NCI-H1092 (cell line): ENCODE measurements at places on chromosomes 3 and 15.

DNA sequence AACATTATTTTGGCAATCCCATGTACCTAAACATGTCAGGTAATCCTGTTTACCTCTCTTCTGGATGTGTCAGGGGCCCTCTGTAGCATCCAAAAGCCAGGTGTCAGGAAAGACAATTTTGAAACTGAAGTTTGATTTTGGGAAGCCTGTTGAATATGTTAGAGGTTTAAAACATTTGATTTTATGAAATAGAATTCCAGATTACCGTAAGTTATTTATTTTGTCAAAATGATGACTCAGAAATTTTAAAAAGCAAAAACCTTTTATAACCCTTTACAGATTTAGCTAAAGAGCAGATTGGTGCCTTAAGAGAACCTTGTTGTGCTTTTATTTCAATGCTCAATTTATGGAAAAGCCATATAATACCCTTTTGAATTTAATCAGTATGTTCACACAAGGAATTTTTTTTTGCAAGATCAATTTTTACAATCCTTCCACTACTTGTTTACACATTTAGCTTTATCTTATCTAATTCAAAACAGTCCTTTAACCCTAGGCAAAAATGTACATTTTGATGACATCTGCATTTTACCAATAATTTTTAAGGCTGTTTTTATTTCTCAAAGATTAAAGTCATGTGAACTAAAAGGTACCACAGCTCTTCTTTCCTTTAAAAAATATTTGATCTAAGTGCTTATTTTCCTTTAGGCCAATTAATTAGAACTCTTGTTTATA is 10.0 kb downstream of the KIF15 start:
- no peak for DNase-seq

DNA sequence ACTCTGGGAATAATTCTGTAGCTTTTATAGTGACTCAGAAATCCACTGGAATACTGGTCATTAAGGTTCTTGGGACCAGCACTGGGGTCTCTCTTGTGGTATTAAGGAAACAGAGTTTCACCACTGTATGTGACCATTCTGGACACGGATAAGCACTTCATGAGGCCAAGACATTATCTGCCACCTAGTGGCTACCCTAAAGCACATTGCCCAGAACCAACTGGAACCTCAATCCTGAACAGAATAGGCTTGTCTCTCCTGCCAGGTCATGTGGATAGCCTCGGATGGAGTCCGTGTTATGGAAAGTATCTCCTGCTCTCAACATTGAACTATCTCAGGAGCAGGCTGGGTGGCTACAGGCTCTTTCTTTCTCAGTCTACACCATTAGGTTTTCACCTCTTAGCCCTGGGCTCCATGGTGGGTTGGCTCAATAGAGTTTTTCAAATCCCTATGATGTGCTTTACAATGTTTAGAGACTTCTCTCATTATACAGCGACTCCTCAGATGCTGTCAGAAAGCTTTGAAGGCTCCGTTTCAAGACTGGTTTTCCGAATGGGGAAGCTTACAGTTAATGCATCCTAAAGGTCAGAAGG is 167.6 kb upstream of the ST8SIA2 start:
- no peak for DNase-seq

DNA sequence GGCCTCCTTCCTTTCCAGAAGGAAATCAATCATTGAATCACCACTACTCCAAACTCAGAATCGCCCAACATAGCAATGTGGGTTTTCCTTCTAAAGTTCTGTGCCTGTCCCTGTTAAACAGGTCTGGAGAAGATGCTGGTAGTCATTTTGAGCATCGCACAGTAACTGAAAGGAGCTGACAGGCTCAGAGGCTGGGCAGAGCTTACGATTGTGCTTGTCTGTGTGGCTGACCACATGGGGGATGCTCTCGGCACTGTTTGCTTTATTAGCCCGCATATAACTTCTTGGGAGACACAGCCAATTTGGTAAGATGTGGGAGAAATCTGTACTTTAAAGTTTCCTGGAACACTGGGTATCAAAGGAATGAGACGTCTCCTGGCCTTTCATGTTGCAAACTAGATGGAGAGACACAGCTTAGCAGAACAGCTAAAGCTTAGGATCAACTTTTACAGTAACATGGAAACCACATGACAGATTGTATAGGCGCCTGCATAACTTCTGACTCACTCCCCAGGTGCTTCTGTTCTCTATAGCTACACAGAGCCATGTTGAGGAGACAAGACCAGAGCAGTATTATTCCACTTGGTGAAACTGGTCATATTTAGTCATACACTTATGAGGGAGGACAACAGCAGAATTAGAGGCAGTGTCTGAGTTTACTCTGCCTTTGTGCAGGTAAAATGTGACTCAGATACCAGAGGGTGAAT is 374.1 kb downstream of the RORA start:
- no peak for DNase-seq

DNA sequence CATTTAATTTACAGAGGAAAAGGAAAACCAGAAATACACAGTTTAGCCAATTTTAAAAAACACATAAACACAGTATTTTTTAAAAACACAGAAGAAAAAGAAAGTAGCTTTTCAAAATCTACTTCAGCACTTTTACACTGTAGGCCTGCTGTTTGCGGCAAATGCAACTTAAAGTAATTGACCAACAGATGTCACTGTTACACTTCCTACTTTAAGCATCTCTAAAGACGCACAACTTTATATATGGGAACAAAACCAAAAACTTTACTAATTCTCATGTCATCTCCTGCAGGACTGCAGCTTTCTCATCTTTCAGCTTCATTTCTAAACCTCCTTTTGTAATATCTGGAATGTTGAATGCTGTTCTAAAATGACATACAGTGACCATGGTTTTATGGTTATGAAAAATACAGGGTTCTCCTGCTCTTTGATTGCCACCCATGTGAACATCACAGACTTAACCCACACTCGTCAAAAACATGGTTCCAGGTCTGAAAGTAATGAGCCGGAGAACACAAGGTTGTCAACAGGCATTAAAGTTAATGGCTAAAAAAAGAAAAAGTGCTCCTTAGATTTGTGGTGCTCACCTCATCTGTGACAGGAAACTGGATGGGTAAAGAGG is 107.9 kb downstream of the FMN1 start:
- DNase-seq, result no peak

- no peak for DNase-seq
Measured at GRCh38 chr3:172104471-172105072, 65.2 kb downstream of the FNDC3B start.

DNA sequence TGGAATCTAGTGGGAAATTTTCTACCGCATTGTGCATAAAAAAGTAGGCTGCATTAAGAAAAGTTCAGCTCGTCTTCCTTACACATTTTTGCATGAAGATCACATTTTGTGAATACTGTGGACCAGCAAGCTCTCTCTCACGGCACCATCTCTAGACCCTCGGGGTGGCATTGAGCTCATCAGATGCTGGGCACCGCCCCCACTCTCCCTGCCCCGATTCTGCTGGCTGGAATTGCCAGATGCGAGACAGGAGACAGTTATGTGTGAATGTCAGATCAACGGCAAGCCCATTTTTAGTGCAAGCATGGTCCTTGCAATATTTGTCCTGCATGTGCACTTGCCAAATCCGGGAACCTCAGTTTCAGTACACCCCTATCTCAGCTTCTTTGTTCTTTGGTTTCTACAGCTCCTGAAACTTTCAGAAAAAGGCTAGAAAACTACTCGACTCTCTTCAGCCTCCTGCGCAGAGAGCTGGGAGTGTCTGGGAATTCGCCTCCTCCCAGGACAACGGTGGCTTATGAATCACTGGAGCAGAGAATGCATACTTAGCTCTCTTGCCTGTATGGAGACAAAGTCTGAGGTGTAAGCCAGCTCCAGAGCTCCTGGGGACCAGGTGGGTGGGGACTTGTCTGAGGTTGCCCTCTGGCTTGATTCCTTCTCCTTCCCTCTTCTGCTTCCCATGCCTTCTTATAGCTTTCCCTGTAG is 285.2 kb upstream of the ATP10A start:
- no peak for DNase-seq

DNA sequence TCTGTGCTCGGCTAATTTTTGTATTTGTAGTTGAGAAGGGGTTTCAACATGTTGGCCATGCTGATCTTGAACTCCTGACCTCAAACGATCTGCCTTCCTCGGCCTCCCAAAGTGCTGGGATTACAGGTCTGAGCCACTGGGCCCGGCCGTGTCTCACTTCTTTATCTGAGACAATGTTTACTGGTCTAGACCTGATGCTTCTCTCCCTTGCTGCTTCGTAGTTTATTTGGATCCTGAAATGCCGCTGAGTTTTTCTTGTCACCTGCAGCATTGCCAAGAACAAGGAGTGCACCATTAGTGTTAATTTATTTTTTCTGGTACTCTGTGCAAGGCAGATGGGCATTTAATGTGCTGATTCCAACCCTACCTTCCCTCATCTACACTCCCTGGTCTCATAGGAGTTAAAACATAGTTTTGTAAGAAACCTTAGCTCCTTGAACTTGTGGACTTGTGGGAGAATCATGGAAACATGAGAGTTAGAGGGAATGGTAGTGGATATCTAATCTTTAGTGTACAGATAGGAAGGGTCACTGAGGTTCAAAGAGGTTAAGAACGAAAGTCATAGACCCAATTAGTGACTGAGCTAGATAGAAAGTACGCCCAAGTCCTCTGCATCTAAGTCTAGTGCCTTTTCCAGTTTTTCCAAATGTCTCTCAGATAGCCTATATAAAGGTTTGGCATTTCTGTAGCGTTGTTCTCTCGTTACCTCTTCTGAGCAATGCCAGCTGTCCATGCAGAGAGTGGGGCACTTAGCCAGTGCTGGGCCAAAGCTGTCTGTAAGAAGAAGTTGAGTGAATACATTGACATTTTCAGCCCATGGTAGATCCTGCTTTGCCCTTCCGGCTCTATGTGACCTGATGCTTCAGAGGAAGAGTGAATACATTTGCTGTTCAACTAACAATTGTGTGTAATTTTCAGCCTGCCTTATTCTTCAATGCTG is 244.1 kb downstream of the LPP start:
- no peak for DNase-seq

- no peak for DNase-seq
Measured at GRCh38 chr3:132117642-132118041, 82.8 kb upstream of the CPNE4 start.

DNA sequence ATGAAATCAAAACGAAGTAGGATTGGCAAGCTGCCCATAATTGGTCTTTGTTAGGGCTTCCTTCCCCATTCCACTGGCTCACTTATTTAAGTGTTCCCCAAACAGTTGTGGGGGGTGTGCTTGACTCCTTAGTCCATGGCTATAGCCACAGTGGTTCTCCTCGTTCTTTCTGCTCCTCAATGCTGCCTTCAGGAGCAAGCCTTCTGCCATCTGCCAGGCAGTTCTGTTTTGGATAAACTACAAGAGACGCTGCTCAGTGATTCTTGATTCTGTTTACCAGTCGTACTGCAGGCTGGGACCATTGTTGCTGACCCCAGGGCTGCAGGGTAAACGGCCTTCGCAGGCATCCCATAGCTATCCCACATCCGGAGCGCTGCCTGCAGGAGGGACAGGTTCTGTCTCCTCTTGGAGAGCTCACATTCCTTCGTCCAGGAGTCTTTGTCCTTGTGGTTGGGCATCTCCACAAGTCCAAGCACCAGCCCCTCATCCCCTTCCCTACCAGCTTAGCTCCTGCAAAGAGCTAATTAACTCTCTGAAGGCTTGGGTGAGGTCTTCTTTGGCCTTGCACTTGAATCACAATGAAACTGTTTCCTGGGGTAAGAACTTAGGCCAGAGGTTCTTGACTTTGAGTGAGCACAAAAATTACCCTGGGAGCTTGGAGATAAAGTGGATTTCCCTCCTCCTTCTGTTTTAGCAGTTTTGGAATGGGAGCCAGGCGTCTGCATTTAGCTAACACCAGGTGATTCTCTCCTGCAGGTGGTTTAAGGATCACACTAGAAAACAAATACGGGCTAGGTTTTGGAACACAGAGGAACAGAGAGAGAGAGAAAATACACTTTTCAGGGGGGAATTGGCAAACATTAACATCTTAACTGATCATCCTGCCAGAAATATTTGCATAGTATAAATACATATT is 114.9 kb downstream of the SV2B start:
- DNase-seq, result no peak

DNA sequence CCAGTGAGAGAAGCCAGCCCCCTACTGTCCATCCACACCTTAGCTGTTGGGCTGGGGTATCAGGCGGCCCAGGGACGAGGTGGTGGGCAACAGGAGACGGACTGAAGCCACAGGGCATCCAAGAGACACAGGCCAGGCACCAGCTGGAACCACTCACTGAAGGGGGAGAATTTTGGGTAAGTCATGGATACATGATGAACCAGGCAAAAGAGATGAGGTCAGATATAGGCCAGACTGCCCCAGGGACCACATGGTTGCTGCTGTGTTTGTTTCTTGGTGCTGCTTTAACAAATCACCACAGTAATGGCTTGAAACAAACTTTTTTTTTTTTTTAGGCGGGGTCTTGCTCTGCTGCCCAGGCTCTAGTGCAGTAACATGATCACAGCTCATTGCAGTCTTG is 66.4 kb downstream of the SEMA5B start:
- no peak for DNase-seq

- no peak for DNase-seq
Measured at GRCh38 chr3:1855841-1856240, 242.8 kb upstream of the CNTN4 start.

DNA sequence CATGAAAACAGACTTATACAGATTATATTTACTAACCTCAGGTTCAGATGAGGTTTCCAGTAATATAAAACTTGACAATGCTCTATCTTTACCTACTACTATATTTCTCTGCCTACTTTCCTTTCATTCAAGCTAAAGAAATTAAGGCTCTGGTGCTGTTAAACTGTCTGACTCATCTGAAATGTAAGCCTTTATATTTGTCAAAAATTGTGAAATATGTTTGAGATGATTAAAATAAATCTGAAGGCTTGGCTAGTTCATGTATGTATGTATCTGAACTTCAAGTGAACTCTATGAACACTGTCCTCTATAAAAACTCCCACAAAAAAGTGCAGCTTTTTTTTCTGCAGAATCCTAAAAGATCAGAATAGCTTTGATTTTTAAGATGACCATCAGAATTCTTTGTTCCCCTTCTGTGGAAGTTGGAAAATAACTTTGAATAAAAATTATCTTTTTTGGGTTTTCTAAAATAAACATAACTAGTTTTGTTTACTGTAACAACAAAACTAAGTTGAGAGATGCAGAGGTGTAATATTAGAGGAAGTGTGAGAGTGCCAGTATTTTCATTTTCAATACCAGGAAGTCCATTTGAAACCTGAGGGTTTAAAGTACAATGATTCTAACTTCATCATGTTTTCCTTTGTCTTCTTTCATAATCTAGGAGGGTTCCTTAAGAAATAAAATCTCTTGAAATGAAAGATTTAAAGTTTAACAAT is 42.2 kb downstream of the ILDR1 start:
- no peak for DNase-seq

- DNase-seq, result no peak
Measured at GRCh38 chr15:32707436-32707835, 10.4 kb upstream of the GREM1 start.

- DNase-seq, result no peak
Measured at GRCh38 chr15:79496838-79497237, 64.7 kb downstream of the MINAR1 start.

DNA sequence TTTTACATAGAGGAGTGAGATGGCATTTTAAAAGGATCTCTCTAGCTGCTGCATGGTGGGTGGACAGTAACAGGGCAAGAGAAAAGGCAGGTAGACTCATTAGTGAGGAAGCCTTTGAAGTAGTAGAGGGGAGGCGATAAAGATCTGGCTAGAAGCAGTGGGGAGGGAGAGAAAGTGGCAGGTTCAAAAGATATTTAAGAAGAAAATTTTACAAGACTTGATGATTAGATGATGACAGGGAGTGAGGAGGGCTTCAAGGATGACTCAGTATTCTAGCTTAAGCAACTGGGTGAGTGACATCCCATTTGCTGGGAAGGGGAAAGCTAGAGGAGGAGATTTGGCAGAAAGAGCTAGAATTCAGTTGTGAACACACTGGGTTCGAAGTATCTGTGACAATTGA is 3.8 kb upstream of the BRPF1 start:
- no peak for DNase-seq

GRCh38 chr15:46034755-46035154 is 399.9 kb downstream of the SQOR start:
- DNase-seq, result no peak
